ENCODE measurements at places on chromosomes 11 and 22. TPM values are rescaled to one million over a fixed set of nuclear protein-coding genes. Genes with fewer than 3 reads are reported as not detected.

The TRPM5 gene
- not detected for total RNA-seq

DNA sequence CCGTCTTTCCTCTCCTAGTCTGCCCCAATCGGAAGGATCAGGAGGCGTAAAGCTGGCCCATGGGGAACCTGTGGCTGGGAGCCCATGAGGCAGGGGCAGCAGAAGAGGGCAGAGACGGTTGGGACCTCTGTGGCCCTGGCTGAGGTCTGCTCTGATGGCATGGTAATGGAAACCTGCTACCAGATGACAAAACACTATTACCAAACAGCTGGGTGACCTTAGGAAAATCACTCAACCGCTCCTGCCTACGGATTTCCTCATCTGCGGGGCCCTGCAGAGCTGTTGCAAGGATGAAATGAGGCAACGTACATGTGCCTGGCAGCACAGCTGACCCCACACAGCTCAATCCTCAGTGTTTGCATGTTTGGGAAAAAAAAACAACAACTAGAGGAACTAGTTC, 4.6 kb downstream of the AP5B1 start:
- peak; percentile 17 for DNase-seq

The POU2AF1 gene
- 2.4 TPM for total RNA-seq

- DNase-seq, result no peak
Observed at GRCh38 chr11:71102251-71102995, 150.0 kb downstream of the SHANK2 start.

The OR8H3 gene
- not detected for total RNA-seq

Data from activated CD8-positive, alpha-beta T cell treated with anti-CD3 and anti-CD28 coated beads, Interleukin-2, amount 10 ng/mL, durations not matched to agents 7 days and 5 days (primary cell).